H4 (cell line): ENCODE measurements at places on chromosomes 16 and 17.

GRCh38 chr16:9047689-9048301 lies 43.6 kb upstream of the HAPSTR1 start:
- DNase-seq = peak; percentile 96

DNA sequence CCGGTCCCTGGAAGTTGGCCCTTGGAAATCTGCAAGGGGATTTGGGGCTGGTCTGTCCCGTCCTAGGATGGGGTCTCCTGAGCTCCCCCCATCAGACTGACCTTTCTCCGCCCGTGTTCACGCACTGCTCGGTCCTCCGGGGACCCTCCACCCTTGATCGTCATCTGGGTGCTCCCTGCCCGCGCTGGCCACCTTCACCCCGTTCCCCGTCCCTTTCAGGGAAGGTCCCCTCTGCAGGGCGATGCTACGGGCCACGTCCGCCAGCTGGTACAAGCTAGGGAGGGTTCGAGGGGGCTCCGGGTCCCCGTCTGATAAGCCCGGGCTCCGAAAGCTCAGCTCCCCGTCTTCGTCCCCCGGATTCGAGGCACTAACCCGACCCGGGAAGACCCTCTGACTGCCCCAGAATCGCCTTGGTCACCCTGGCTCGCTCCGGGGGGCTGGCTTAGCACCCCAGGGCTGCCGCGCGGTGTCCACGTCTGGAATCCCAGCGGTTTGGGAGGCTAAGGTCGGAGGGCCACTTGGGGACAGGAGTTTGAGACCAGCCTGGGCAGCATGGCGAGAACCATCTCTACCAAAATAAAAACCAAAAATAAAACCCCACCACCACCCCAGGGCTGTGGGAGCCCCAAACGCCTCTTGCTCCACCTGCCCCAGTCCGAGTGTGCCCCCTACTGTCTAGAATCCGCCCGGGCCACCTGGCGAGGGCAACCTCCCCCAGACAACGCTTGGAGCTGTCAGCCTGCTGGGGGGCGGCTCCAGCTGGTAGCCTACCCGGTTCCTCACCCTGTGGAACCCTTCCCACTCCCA lies 1.1 kb upstream of the SLC43A2 start:
- DNase-seq = no peak

GRCh38 chr17:10251212-10251948 lies 53.0 kb upstream of the GAS7 start:
- DNase-seq = no peak

DNA sequence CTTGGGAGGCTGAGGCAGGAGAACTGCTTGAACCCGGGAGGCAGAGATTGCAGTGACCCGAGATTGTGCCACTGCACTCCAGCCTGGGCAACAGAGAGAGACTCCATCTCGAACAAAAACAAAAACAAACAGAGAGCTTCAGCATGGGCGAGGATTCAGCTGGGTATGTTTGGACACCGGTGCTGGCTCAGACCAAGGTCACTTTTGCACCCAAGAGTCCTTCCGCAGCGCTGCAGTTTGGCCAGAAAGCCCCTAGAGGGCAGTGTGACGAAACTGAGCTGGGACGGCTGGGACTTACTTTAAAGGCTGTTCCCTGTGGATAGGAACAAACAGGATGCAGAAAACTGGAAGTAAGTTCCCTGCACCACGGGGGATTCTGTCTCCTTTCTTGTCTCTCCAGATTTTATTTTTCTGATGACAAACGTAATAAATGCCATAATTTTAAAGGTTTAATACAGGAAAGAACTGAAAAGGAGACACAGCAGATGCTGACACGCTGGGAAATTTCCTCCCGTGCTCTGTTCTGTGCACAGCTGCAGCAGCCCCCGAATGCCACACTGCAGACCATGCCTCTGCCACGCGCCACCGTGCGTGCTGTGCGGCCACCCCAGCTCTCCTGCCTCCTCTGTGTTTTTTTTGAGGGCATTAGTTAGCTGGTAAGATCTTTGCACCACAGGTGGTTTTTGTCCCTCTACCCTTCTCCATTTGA lies 25.2 kb upstream of the USP36 start:
- peak; percentile 72 for DNase-seq

GRCh38 chr17:7894866-7895265 lies 6.3 kb downstream of the CHD3 start:
- no peak for DNase-seq

GRCh38 chr16:85395207-85395912 lies 217.8 kb upstream of the GSE1 start:
- peak; percentile 99 for DNase-seq

DNA sequence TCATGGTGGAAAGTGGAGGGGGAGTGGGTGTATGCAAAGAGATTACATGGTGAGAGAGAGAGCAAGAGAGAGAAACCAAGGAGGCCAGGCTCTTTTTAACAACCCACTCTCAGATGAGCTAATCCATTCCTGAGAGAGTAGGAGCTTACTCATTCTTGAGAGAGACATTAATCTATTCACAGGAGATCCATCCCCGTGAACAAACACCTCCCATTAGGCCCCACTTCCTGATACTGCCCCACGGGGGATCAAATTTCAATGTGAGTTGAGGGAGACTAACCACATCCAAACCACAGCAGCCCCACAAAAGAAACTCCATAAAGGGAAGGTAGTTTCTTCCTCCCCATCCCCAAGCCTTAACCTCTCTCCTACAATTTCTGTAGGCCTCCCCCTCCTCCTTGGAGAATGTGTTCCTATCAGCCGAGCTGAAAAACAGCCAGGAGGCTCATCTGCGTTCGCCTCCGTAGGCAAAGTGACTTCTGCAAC lies 450.0 kb downstream of the NPIPA7 start:
- peak; percentile 4 for DNase-seq

DNA sequence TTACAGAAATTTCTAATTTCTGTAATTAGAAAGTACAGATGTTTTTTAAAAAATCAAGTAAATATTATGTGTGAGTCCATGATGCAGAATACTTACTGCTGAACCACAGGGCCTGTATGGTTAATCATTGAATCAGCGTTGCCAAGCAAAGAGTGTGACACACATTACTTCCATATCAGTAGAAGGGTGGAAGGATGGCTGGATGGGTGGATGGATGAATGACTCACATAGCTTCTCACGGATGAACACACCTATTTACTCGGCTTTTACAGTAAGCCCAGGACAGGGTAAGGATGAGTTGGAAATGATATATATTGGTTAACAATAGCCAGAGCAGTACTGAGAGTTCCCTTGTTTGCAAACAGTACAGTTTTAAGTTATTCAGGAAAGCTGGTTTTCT lies 495.9 kb upstream of the RBFOX1 start:
- no peak for DNase-seq

GRCh38 chr17:1733759-1734158 lies 8.9 kb upstream of the SERPINF2 start:
- DNase-seq = no peak

DNA sequence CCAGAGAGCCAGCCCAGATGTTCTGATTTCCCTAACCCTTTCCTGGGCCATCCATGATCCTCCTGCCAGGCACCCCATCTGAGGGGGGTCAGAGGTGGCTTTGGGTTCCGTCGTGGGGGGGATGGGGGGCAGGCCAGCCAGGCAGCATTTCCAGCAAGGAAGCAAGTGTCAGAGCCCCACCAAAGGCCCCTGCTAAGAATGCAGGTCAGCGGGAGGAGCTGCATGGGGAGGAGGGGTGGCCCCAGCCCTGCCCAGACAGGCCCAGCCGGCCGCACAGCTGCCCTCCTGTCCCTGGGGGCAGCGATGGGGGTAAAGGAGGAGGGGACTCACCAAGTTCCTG lies 2.3 kb upstream of the SCRN2 start:
- DNase-seq = no peak

- DNase-seq = no peak
These were observed 23.3 kb upstream of the ANKRD40CL start for GRCh38 chr17:50790618-50791017.

DNA sequence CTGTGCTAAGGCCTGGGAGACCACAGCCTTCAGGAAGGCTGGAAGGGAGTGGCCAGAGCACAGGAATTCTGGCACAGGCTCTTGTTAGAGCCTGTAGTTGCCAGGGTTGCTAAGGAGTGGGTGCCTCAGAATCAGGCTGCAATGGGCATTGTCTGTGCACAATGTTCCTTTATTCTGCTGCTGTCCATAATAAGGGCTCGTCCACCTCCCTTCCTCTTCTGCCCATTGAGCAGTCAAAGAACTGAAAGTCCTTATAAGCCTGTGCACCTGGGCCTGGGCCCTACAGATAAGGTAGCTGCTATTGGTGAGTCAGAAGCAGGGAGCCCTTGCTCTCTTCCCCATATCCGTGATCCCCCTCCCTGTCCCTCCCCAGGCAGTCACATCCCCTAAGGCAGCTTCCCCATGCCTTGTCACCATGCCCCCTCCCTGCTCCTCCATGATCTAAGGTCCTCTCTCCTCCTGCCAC lies 5.4 kb upstream of the CNGB1 start:
- DNase-seq = no peak

GRCh38 chr17:48520631-48521079 lies 10.2 kb downstream of the HOXB1 start:
- no peak for DNase-seq

DNA sequence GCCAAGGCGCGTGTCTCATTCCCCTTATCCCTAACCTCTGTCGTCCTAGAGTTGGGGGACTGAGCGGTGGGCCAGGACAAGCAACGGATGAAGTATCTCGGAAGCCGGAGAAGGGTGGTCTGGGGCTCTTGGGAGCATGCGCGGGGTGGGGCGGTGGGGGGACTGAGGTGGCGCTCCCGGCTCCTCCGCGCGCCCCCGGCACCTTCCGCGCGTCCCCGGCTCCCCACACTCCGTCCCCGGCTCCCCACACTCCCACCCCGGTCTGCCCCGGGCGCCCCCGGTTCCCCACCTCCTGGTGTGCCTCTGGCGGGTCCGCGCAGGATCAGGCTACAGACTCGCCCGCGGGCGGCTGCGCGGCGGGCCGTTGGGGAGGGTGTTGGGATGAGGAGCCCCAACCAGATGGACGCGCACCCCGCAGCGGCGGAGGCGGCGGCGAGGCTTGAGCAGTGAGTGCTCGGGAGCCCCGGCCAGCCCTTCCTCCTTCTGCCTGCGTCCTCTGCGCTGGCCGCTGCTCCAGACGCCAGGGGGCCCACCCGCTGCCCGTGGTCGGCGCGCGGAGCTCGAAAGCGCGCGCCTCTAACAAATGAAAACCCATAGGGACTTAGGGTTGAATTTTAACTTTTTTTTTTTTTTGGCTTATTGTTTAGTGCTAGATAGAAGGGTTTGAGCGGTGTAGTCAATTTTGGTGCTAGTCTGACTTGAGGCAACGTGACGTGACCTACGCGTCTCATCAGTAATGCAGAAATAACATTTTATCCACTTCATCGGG lies 5.6 kb upstream of the CRYM start:
- no peak for DNase-seq
